Activated naive CD4-positive, alpha-beta T cell treated with anti-CD3 and anti-CD28 coated beads, Interleukin-2, amount 10 ng/mL, durations not matched to agents 5 hours and 36 hours (primary cell): ENCODE measurements at places on chromosomes 4 and X. TPM values are rescaled to one million over a fixed set of nuclear protein-coding genes. Genes with fewer than 3 reads are reported as not detected.

Gene MXRA5
- not detected for total RNA-seq

Gene ANXA3
- 2.1 TPM for total RNA-seq

Gene F8A3
- 0.20 TPM for total RNA-seq

Gene DDX53
- total RNA-seq = not detected

Gene KIT
- total RNA-seq = 0.03 TPM

Gene NPFFR2
- not detected for total RNA-seq

Gene DGAT2L6
- not detected for total RNA-seq

Gene HEPH
- total RNA-seq = not detected

Gene PNMA5
- 0.12 TPM for total RNA-seq

Gene HSFX4
- not detected for total RNA-seq

Gene GLRA2
- total RNA-seq = not detected

Gene PAK3
- 0.12 TPM for total RNA-seq

Gene CDKN2AIP
- 27.7 TPM for total RNA-seq

Gene SCML2
- 1.7 TPM for total RNA-seq

Gene TRIM60
- total RNA-seq = not detected

Gene ENPP6
- 4.2 TPM for total RNA-seq

Gene SPIN4
- total RNA-seq = 7.3 TPM

Gene SHROOM4
- total RNA-seq = not detected

Gene ZMYM3
- 28.3 TPM for total RNA-seq

Gene ATOH1
- not detected for total RNA-seq

Gene ALB
- total RNA-seq = not detected

Gene SMIM43
- total RNA-seq = not detected

Gene FLNA
- total RNA-seq = 1,016 TPM

Gene WDR17
- total RNA-seq = 0.25 TPM

Gene FHIP1A
- not detected for total RNA-seq

Gene IL1RAPL1
- total RNA-seq = not detected

Gene FAM9B
- not detected for total RNA-seq

Gene TAF9B
- 18.0 TPM for total RNA-seq

Gene TMEM47
- not detected for total RNA-seq

Gene CXorf49
- total RNA-seq = not detected

Gene CASP6
- total RNA-seq = 30.9 TPM

Gene PLAC1
- total RNA-seq = not detected

Gene SHROOM3
- total RNA-seq = not detected

Gene HAUS3
- 25.8 TPM for total RNA-seq

Gene FAM184B
- not detected for total RNA-seq

Gene CXCL1
- not detected for total RNA-seq

Gene CPZ
- 0.45 TPM for total RNA-seq

Gene ABCD1
- total RNA-seq = 13.2 TPM

Gene MTTP
- total RNA-seq = not detected

Gene GAGE1
- not detected for total RNA-seq

Gene PRR32
- not detected for total RNA-seq

Gene UGT2B7
- not detected for total RNA-seq

Gene LRCH2
- total RNA-seq = not detected

Gene DCX
- not detected for total RNA-seq

Gene TRPC5OS
- not detected for total RNA-seq

Gene HPSE
- total RNA-seq = 20.7 TPM

Gene SSX2B
- not detected for total RNA-seq

Gene HOPX
- 40.7 TPM for total RNA-seq

Gene MND1
- total RNA-seq = 18.2 TPM
